ENCODE measurements at places on chromosomes 2 and 18.

GRCh38 chr2:18831916-18832510 lies 242.6 kb upstream of the NT5C1B start:
- DNase-seq, result no peak

DNA sequence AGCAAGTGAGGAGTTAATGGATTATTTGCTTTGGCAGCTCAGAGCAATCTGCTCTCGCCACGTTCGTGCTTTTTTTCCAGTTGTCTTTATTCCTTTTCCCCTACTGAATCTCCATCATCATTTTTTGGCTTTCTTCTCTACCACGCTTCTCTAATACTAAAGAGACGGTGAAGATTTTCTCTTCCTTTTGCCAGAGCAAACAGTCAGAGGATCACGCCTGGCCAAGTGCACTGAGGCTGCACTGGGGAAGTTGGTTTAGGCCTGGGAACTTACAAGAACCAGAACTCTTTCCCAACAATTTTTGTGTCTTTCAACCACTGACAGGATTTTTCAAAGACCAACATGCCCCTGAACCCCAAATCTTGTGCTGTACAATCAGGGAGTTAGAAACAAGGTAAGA lies 172.3 kb downstream of the PID1 start:
- no peak for DNase-seq

DNA sequence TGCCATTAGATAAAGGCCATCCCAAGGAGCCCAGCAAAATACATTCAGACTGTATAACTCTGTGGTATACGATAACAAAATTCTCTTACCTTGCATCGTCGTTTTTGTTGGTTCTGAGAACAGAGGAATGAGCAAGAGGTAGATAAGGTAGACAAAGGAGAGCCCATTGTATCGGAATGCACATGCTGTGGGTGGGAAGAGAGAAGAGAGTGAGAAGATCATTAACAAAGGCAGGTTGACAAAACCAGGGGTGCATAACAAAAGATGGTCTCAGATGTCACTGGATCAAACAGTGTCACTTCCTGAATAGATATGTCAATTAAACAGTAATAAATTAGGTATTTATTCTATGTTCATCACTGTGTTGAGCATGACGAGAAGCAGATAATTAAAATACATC lies 83.3 kb downstream of the PIEZO2 start:
- no peak for DNase-seq

DNA sequence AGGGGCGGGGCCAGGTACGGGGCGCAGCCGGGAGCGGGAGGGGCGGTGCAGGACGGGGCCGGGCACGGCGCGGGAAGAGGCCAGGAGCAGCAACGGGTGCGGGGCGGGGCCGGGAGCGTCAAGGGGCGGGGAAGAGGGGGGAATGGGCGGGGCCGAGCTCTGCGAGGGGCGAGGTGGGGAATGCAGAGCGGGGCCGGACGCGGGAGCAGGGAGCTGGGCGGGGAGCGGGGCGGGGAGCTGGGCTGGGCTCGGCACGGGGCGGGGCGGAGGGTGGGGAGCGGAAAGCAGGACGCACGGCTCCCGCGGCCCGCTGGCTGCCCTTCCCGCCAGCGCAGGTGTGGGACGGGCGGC lies at the start of gene IMPA2:
Gene IMPA2 (plus strand): TSS at position 316 of the 351 bp plus-strand sequence. CDS start 163 bp downstream, outside the sequence.
- peak; percentile 89 for DNase-seq

DNA sequence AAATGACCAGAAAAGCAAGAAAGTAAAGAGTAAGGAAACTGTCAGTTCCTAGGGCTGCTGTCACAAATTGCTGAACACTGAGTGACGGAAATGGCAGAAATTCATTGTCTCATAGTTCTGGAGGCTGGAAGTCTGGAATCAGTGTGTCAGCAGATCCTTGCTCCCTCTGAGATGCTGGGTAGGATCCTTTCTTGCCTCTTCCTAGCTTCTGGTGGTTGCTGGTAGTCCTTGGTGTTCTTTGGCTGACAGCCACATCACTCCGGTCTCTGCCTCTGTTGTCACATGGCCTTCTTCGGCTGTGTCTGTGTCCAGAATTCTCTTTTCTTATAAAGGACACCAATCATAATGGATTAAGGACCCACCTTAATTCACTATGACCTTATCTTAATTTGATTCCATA lies 21.9 kb downstream of the PLEKHB2 start:
- DNase-seq, result no peak
